ENCODE measurements at places on chromosomes 1 and 21. TPM values are rescaled to one million over a fixed set of nuclear protein-coding genes. Genes with fewer than 3 reads are reported as not detected.

Gene DNAJC28
- 2.0 TPM for total RNA-seq

Gene NBPF20
- 1.3 TPM for total RNA-seq

DNA sequence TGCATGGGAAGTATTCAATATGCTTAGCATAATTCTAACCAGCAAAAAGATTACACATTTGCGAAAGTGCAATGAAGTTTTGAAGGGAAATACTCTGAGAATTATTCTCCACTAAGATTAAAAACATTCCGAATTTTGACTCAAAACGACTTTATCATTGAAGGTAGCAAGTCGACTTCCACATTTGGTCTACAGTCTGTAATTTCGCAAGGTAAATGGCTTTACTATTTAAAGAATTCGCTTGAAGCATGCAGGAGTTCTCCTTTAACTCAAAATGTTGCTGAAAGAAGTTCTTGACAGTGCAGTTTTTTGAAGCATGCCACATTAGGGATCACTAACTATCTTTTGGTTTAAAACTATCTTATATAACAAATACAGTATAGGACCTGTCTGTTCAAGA, 161.0 kb upstream of the HP1BP3 start:
- DNase-seq: no peak

GRCh38 chr1:243890576-243890975, 40.5 kb upstream of the AKT3 start:
- DNase-seq: peak; percentile 74

- DNase-seq: no peak
Observed at GRCh38 chr1:53323316-53323715, 4.6 kb downstream of the LRP8 start.

Data from RPMI7951 (cell line).